Uterine smooth muscle cell (primary cell): ENCODE measurements at places on chromosomes 3 and 15. TPM values are rescaled to one million over a fixed set of nuclear protein-coding genes. Genes with fewer than 3 reads are reported as not detected.

HOMER2 gene
- total RNA-seq: 5.8 and 11.0 TPM in 2 replicates

CIP2A gene
- 16.5 and 59.1 TPM in 2 replicates for total RNA-seq

ZNF774 gene
- 1.1 and 2.5 TPM in 2 replicates for total RNA-seq

LMCD1 gene
- total RNA-seq: 13.4 and 35.6 TPM in 2 replicates

HHLA2 gene
- total RNA-seq: not detected in 2 replicates

RPL39L gene
- total RNA-seq: 31.7 and 65.0 TPM in 2 replicates

ECE2 gene
- under 0.01 TPM in 1 of 2 replicates, not detected in the other for total RNA-seq

THRB gene
- total RNA-seq: 0.77 and 1.6 TPM in 2 replicates

ESYT3 gene
- total RNA-seq: 4.5 and 6.5 TPM in 2 replicates

ERICH6 gene
- total RNA-seq: 0.22 TPM in 1 of 2 replicates, not detected in the other

CYP1A2 gene
- not detected in 2 replicates for total RNA-seq

MYL3 gene
- total RNA-seq: not detected in 2 replicates

WDR49 gene
- under 0.01 and 0.25 TPM in 2 replicates for total RNA-seq

SLC41A3 gene
- total RNA-seq: 44.2 and 48.7 TPM in 2 replicates
